Activated CD8-positive, alpha-beta T cell treated with anti-CD3 and anti-CD28 coated beads, Interleukin-2, amount 10 ng/mL, durations not matched to agents 7 days and 5 days (primary cell): ENCODE measurements at places on chromosomes 13 and 19.

DNA sequence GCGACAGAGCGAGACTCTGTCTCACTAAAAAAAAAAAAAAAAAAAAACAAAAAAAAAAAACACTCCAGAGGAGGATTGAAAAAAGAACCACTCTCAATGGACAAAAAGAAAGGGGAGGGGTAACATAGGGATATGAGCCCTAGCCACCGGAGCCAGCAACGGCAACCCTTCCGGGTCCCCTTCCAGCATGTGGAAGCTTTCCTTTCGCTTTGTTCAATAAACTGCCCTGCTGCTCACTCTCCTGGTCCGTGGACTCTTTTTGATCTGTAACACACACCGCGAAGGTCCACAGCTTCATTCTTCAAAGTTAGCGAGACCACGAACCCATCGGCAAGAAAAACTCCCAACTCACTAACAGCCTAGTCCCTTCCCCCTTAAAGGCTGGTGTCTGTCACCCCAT is 1.0 kb upstream of the REX1BD start:
- H3K27ac ChIP-seq = peak overlapping the region; percentile 96
- H3K36me3 ChIP-seq = peaks cover 19% of the 10 kb centered on the region
- H3K4me1 ChIP-seq = peaks cover 44% of the 10 kb centered on the region
- peak overlapping the region; percentile 83 for H3K4me3 ChIP-seq
- DNase-seq = no peak

DNA sequence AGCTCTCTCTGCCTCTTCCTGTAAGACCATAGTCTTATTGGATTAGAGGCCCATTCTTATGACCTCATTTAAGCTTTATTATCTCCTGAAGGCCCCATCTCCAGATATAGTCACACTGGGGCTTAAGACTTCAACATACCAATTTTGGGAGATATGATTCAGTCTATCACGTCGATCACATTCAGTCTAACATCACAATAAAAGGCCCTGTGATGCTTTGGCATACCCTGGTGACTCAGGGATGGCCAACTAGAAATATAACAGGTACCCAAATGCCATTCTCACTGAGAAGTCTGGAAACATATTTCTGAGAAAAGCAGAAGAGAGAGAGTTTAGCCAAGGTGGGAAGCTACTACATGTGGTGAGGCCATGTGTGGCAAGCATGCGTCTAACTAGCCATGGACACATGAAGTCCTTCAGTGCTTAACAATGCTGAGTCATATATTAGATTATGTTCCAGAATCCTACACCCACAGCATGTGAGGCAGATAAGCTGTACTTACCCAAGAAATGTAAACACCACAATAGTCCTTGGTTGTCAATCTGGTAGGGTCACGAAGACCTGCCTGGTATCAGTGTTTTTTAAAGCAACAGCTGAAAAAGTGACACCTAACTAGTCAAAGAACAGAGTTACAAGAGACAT is 485.1 kb downstream of the FOXO1 start:
- no peaks in the 10 kb centered on the region for H3K27me3 ChIP-seq
- no peak for DNase-seq
- peaks cover 56% of the 10 kb centered on the region for H3K4me1 ChIP-seq
- peaks cover 22% of the 10 kb centered on the region for H3K36me3 ChIP-seq
- no peak overlapping the region for H3K4me3 ChIP-seq

DNA sequence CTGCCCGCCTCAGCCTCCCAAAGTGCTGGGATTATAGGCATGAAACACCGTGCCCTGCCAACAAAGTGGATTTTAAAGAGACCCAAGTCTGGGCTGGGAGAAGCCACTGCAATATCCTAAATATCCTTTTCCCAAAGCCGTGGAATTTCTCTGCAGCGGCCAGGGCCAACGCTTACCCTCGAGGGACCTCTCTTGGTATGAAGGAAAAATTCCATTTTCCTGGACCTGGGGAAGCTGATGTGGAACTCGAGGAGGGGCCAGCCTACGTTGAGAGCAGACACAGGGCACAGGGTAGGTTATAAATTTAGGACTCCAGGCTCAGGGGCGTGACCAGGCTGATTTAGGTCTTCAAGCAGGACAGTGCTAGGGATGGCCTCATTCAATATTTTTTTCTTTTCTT is 17.7 kb upstream of the UPF1 start:
- no peak for DNase-seq
- H3K4me3 ChIP-seq = no peak overlapping the region
- peaks cover 3% of the 10 kb centered on the region for H3K27me3 ChIP-seq
- H3K36me3 ChIP-seq = no peaks in the 10 kb centered on the region
- H3K4me1 ChIP-seq = peaks cover 3% of the 10 kb centered on the region
- no peak overlapping the region for H3K27ac ChIP-seq

DNA sequence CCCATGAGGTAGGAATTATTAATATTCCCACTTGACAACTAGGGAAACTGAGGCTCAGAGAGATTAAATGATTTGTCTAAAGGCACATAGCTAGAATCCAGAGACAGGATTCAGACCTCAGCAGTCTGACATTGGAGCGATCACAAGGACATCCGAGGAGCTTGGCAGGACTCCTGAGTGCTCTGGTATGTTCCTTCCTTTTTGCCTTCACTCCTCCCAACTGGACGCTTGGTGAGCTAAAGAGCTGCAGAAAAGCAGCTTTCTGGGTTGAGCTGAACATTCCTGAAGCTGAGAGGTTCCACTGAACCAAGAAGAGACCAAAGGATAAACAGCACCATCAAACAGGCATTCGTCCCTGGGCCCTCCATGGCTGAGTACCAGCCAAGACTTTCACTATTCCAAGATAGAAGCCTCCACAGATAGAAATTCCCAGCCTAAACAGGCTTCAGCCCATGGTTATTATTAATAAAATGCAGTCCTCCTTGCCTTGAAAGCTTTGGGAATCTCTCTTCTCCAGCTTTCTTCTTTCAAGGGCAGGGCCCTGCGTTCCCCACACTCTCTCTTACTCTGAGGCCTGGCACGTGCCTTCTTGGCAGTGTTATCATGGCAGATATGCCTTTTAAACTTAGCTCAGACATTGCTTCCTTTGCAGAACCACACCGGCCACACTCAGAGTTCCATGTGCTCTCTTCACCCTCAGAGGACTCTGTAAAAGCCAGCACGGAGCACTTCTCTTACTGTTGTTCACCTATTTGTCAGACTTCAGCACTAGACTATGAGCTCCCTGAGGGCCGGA is 97.1 kb downstream of the CYSLTR2 start:
- no peaks in the 10 kb centered on the region for H3K27me3 ChIP-seq
- H3K4me3 ChIP-seq = no peak overlapping the region
- H3K36me3 ChIP-seq = no peaks in the 10 kb centered on the region
- no peak for DNase-seq
- H3K4me1 ChIP-seq = peaks cover 7% of the 10 kb centered on the region

DNA sequence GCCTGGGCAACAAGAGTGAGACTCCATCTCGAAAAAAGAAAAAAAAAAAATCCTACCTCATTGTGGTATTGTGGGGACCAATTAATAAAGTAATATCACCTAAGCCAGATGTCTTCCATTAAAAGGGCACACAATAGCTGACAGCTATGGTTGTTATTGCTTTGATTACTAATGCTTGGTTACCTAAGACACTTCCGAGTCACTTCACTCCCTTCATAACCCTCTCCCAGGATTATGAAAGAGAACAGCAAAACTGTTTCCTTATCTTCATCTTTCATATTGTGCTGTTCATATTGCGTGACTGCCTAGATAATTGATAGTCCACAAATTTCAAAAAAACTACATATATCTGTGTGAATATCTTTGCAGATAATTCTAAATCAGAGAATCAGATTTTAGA is 10.3 kb upstream of the HSPH1 start:
- no peak overlapping the region for H3K27ac ChIP-seq
- no peaks in the 10 kb centered on the region for H3K36me3 ChIP-seq
- DNase-seq = no peak
- no peak overlapping the region for H3K4me3 ChIP-seq
- peaks cover 21% of the 10 kb centered on the region for H3K4me1 ChIP-seq

GRCh38 chr19:4071610-4072009 is 4.9 kb upstream of the ZBTB7A start:
- H3K4me1 ChIP-seq = peaks cover 49% of the 10 kb centered on the region
- H3K4me3 ChIP-seq = no peak overlapping the region
- no peaks in the 10 kb centered on the region for H3K36me3 ChIP-seq
- no peaks in the 10 kb centered on the region for H3K27me3 ChIP-seq
- peak overlapping the region; percentile 34 for H3K27ac ChIP-seq

- H3K4me3 ChIP-seq = no peak overlapping the region
- peak; percentile 53 for DNase-seq
- peaks cover 14% of the 10 kb centered on the region for H3K36me3 ChIP-seq
Measured at GRCh38 chr13:98839856-98840769, 87.6 kb upstream of the SLC15A1 start.

DNA sequence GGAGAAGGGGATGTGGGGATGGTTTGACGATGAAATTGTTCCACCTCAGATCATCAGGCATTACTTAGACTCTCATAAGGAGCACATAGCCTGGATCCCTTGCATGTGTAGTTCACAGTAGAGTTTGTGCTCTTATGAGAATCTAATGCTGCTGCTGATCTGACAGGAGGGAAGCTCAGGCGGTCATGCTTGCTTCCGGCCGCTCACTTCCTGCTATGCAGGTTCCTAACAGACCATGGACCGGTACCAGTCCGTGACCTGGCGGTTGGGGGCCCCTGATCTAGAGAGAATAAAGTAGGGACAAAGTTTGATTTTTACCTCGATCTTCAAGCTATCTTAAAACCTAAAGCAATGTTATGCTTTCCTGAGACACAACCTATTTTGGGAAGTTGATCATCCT is 373.8 kb upstream of the ARGLU1 start:
- H3K4me1 ChIP-seq = no peaks in the 10 kb centered on the region
- H3K27me3 ChIP-seq = no peaks in the 10 kb centered on the region
- H3K36me3 ChIP-seq = no peaks in the 10 kb centered on the region

GRCh38 chr19:57642396-57643046 is 9.6 kb downstream of the ZNF211 start:
- no peak for DNase-seq
- peaks cover 61% of the 10 kb centered on the region for H3K36me3 ChIP-seq
- H3K4me3 ChIP-seq = no peak overlapping the region
- no peak overlapping the region for H3K27ac ChIP-seq
- no peaks in the 10 kb centered on the region for H3K27me3 ChIP-seq

DNA sequence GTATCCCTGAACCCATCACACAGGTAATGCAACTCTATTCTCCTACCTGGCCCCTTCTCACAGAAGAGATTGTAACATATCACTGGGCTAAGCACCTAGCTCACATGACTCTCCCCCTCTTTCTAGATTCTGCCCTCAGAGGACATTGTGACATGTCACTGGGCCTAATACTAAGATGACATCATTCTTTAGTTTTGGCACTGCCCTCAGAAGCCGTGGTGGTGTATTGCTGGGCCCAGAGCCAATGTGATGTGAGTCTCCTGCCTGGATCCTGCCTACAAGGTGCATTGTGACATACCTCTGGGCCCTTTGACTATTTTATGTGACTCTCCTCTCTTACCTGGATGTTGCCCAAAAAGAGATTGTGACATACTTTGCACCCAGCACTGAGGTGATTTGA is 21.4 kb upstream of the ZNF730 start:
- peaks cover 34% of the 10 kb centered on the region for H3K36me3 ChIP-seq
- H3K4me1 ChIP-seq = no peaks in the 10 kb centered on the region
- no peak overlapping the region for H3K27ac ChIP-seq
- DNase-seq = no peak
- no peaks in the 10 kb centered on the region for H3K27me3 ChIP-seq

- peaks cover 5% of the 10 kb centered on the region for H3K4me1 ChIP-seq
- no peak overlapping the region for H3K4me3 ChIP-seq
- no peak for DNase-seq
Measured at GRCh38 chr13:28527629-28528028, 32.7 kb upstream of the FLT1 start.
